Activated T-cell treated with anti-CD3 and anti-CD28 coated beads for 48 hours (primary cell): ENCODE measurements at places on chromosomes 5 and 9.

GRCh38 chr9:2311920-2312319, 296.8 kb downstream of the SMARCA2 start:
- DNase-seq: no peak

DNA sequence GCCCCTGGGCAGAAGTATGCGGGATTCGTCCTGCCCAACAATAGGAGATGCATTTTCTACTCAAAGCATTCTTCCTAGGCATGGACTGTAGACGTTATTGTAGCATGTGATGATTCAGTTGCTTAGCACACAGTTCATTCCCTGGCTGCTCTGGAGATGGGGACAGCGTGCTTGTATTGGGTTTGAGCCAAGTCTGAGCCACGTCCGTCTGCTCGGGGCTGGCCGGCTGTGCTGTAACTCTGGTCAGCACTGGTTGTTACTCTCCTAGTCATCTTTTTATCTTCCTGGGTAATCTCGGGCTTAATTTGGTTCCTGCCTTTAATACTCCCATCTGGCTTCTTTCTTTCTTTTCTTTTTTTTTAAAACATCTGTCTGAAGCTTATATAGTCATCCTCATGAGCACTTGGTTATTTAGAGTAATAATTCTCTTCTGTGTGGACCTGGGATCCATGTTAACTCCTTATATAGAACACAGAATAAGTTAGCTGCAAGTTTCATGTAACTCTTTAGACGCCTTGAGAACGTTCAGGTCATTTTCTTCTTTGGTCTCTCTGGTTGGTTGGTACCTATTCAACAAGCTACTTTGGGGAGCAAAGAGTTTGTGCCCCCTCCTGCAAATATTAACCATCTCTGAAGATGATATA, 118.8 kb upstream of the RPS23 start:
- no peak for DNase-seq

DNA sequence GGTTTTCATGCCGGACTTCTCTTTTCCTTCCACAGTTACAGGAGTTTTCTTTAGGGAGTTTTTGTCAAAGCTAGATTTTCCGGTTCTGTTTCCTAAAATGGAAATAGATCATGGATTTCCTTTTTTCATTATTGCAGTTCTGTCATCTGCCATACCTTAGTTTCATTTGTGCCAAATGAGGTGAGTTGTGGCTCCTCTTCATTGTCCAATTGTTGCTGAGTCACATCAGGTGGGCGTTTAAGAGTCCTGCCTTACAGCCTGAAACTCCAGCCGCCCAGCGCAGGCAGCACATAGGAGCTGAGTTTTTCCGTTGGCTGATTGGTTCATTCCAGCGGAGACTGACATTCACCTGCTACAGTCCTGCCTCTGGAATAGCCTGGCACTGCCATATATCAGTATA, 14.1 kb downstream of the SLC25A25 start:
- no peak for DNase-seq

DNA sequence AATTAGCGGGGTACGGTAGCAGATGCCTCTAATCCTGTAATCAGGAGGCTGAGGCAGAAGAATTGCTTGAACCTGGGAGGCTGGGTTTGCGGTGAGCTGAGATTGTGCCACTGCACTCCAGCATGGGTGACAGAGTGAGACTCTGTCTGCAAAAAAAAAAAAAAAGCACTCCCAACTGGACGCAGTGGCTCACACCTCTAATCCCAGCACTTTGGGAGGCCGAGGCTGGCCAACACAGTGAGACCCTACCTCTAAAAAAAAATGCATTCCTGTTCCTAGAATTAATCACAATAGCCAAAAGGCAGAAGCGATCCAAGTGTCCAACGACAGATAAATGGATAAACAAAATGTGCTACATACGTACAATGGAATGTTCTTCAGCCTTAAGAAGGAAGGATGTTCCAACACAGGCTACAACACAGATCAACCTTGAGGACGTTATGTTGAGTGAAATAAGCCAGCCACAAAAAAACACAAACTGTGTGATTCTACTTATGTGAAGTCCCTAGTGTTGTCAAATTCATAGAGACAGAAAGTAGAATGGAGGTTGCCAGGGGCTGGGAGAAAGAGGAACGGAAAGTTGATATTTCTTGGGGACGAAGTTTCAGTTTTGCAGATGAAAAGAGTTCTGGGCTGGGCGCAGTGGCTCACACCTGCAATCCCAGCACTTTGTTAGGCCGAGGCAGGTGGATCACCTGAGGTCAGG, 13.8 kb downstream of the FAM78A start:
- no peak for DNase-seq

DNA sequence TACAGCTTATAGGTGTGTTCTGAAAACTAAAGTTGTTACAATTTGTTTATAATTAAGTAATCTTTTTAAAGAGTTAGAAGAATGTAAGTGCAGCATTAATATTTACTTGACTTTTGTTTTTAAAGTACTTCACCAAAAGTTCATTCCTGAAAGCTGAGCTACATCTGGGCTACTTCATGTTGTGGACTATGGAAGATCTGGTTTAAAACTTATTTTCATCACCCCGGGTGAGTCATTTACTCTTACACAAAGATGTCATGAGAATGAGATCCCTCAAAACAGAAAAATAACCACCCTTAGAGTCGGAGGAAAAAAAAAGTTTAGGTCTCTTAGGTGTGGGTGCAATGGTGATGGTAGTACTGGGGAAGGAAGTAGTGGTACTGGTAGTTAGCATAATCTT, 5.1 kb downstream of the POU5F2 start:
- no peak for DNase-seq

DNA sequence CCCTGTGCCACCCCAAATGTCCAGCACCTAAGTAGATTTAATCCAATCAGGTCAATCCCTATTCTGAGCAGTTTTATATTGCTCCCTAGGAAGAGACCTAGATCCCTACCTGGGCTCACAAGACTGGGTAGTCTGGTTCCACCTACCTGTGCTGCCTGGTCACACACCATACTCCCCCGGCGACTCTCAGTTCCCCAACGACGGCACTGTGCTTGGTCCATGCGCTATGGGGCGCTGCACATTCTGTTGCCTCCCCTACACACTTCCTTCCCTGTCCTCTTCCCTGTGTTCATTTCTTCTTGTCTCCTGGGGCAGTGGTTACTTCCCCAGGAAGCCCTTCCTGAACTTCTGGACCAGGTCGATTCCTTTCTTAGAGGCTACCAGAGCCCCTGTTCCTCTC, 109.9 kb upstream of the IL12B start:
- no peak for DNase-seq

GRCh38 chr5:19928562-19929421, 59.2 kb downstream of the CDH18 start:
- no peak for DNase-seq

DNA sequence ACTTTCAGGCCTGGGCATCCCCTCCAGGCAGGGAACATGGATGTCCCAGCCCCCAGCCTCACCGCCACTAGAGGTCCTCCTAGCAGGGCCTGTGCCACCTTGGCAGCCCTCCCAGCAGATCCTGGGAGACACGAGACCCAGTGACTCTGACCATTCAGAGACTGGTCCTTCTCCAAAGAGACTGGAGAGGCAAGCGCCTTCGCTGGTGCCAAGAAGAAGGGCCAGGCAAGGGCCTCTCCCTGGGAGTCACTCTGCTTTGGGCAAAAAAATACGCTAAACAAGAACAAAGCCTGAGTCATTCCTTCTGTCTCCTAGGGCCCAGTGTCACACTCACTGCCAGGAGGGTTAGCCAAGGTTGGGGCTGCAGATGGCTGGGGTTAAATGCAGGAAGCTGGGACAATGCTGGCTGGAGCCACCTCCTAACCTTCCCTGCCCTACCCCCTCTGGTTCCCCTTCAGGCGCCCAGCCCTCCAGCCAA, 35.3 kb upstream of the SMIM23 start:
- DNase-seq: no peak

DNA sequence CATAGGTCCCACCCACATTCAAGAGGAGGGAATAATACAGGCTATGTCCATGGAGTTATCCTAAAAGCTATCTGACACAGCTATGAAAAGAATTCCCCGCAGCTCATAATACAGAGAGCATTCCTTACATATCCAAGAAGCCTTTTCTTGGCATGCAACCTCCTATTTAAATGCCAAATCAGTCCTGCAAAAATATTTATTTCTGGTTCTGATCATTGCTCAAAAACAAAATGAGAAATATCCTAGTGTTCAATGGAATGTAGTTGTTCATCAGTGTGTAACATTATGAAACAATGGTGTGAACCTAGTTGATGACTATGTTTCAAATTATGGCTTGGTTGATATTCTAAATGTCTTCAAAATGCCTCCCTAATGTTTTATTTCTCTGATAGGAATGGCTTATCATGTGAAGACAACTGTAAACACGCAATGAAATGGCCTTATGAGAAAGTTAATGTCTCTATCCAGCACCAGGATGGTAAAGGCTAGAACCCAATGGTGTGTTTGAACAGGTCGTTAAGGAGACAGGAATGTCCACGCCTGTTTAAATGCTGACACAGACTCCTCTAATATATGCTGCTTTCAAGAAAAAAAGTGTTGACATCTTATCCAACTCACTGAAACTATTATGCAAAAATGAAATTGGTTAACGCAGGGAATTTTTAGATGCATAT, 126.7 kb upstream of the CDH6 start:
- DNase-seq: no peak

- no peak for DNase-seq
Observed at GRCh38 chr5:80953587-80953986, 6.6 kb upstream of the RASGRF2 start.

DNA sequence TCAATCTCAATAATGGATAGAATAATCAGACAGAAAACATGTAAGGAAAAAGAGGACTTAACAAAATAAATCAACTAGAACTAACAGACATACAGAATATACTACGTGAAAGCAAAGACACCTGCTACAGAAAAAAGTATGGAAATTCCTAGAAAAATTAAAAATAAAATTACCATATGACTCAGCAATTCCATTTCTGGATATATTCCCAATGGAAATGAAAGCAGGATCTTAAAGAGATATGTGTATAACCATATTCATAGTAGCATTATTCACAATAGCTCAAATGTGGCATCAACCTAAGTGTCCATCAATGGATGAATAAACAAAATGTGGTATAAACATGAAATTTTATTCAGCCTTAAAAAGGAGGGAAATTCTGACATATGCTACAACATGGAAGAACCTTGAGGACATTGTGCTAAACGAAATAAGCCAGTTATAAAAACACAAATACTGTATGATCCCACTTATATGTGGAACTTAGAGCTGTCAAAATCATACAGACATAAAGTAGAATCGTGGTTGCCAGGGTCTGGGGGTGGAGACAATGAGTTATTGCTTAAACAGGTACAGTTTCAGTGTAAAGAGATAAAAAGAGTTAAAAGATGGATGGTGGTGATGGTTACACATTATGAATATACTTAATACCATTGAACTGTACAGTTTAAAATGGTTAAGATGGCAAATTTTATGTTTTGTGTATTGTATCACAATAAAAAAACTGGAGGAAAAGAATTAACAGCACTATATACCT, 6.9 kb downstream of the PLAA start:
- no peak for DNase-seq

DNA sequence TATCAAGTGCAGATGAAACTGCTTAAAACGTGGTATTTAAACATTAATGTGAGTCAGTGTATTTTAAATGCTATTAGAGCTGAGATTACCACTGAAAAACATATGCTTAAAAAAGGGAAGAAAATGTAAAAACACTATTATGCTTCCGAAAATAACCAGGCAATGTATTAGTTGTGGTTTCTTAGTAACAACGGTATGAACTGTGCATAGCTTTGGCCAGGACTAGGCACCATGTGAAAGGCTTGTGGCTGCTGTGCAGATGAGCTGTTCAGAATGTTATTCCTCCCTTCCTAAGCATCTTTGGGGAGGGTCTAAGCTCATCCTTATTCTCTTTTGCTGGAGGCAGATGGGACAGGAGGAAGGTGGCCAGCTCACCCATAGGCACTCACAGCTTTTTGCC, 84.9 kb downstream of the NTRK2 start:
- DNase-seq: no peak

- DNase-seq: no peak
Observed at GRCh38 chr9:89225991-89226471, 47.4 kb upstream of the SHC3 start.

DNA sequence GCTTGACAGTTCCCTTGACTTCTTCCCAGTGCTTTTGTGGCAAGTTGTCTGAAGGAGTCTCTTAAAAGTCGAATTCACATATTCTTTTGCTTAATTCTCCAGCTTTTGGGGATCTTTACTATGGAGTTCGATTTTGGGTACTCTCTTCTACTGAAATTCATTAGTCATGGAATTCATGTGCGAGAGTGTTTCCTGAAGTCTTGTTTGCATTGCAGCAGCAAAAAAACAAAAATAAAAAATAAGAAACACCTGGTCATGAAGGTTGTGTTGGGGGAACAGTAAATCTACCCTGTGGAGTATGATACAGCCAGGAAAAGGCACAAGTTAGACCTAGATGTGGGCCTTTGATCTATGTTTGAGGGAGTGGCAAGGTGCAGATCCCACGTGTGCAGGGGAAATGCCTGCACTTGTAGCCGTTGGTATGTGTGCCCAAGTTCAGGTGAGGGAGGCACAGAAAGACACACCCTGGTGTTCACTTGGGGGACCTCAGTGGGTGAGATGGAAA, 55.2 kb downstream of the CFAP77 start:
- DNase-seq: no peak

DNA sequence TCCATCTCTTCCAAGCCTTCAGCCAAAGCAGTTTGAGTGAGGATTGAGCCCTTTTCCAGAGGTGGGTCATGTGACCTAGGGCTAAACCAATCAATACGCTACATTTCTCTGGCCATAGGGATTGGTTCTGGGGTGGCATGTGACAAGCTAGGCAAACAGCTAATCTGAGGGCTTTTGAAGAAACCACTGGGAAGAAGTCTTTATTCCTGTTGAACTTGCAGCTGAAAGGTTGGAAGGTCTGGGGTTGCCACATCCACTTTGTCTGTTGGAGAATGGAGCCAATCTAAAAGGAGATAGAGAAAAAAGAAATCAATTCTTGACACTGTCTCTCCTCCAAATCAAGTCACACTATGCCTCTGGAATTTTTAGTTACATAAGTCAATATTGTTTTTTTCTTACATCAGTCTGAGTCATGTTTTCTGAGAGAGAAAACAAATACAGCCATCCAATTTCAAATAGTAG, 637.8 kb upstream of the WWC1 start:
- DNase-seq: no peak

DNA sequence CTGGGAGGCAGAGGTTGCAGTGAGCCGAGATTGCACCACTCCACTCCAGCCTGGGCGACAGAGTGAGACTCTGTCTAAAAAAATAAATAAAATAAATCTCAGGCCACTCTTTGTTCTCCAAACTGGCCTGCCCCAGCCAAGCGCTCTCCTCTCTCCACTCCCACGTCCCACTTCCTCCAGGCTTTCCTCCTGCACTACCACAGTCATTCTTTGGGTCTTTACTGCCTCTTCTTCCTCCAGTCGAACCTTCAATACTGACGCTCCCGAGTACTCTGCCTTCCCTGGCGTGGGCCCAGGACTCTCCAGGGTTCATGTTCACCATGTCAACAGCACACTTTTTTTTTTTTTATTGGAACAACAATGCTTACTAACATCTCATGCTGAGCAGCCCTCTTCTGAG, 23.9 kb downstream of the RNF130 start:
- DNase-seq: no peak

DNA sequence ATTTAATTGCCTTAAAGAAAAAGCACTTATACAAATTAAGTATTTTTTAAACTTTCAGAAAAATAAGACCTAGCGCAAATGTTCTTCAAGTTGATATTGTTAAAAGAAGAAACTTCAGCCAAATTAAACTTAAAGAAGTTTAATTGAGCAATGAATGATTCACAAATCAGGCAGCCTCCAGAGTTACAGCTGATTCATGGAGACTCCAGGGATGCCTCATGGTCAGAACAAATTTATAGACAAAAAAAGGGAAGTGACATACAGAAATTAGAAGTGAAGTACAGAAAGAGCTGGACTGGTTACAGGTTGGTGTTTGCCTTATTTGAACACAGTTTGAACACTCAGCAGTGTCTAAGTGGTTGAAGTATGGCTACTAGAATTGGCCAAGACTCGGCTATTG, 60.3 kb downstream of the CDKN2A start:
- no peak for DNase-seq
